Activated CD8-positive, alpha-beta memory T cell treated with anti-CD3 and anti-CD28 coated beads, Interleukin-2, amount 10 ng/mL, durations not matched to agents 7 days and 5 days (primary cell): ENCODE measurements at places on chromosomes 16 and 17.

DNA sequence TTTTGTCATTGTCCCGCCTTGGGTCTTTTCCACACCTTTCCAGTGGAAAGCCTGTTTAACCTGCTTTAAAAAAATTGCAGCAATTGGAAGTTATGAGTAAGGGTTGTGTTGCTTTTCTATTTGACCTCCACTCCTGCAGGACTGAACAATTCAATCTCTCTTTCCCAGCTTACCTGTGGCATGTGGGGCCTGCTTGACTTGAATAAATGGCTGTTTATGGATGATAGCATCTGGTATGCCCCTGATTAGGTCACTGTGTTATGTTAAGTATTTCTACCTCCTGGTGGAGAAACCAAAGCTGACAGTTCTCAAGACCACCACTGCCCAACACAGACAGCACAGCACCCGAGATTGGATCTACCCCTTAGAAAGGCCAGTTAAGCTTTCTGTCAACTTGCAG, 64.8 kb upstream of the NOG start:
- H3K27ac ChIP-seq = no peak overlapping the region
- H3K4me3 ChIP-seq = no peak overlapping the region
- DNase-seq = no peak
- no peaks in the 10 kb centered on the region for H3K4me1 ChIP-seq
- H3K27me3 ChIP-seq = peaks cover 20% of the 10 kb centered on the region
- H3K36me3 ChIP-seq = no peaks in the 10 kb centered on the region

GRCh38 chr17:67519801-67520251, 142.7 kb downstream of the PITPNC1 start:
- H3K27me3 ChIP-seq = no peaks in the 10 kb centered on the region
- H3K4me3 ChIP-seq = no peak overlapping the region
- peaks cover 26% of the 10 kb centered on the region for H3K4me1 ChIP-seq
- peak overlapping the region; percentile 2 for H3K27ac ChIP-seq
- peaks cover 5% of the 10 kb centered on the region for H3K36me3 ChIP-seq
- DNase-seq = no peak

- H3K27ac ChIP-seq = no peak overlapping the region
- no peaks in the 10 kb centered on the region for H3K27me3 ChIP-seq
- DNase-seq = no peak
- H3K4me3 ChIP-seq = no peak overlapping the region
- H3K36me3 ChIP-seq = no peaks in the 10 kb centered on the region
Measured at GRCh38 chr16:54630284-54630967, 300.2 kb upstream of the IRX5 start.

DNA sequence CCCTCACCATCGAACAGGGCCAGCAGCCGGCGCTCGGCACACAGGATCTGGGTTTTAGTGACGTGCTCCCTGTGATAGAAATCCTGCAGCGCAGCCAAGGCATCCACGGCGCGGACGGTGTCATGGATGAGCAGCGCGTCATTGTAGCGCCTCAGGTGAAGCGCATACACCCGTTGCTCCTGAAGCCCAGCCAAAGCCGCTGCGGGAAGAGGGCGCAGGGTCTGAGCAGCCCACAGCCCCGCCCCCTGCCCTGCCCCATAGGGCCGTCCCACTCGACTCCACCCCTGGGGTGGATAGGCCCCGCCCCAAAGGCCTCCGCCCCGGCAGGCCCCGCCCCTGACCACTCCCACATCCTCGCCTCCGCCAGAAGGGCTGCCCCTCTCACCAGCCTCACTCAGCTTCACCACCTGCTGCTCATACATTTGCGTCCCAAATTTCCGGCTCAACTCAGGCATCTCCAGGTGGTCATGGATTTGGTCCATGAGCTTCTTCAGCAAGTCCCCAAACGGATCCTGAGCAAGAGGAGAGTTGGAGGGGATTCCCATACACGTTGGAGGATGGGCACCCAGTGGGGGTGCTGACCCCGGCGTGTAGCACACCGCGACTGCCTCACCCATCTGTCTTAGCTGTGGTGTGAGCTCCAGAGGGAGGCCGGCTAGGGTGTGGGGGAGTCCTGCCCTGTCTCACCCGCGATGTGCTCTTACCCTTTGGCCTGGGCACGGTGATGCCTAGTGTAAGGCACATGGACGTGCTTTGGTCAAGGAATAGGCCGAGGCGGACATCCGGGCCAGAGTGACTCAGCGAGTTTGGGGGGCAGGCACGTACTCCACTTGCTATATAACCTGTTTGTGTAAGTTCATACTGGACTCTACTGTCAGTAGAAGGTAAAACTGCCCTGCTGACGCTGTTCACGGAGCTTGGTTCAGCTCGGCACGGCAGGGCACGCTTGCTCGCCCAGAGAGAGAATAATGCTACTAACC, 4.6 kb downstream of the DHX58 start:
- peak overlapping the region; percentile 72 for H3K27ac ChIP-seq
- H3K4me1 ChIP-seq = peaks cover 42% of the 10 kb centered on the region
- no peaks in the 10 kb centered on the region for H3K27me3 ChIP-seq
- peaks cover 44% of the 10 kb centered on the region for H3K36me3 ChIP-seq
- H3K4me3 ChIP-seq = peak overlapping the region; percentile 63

DNA sequence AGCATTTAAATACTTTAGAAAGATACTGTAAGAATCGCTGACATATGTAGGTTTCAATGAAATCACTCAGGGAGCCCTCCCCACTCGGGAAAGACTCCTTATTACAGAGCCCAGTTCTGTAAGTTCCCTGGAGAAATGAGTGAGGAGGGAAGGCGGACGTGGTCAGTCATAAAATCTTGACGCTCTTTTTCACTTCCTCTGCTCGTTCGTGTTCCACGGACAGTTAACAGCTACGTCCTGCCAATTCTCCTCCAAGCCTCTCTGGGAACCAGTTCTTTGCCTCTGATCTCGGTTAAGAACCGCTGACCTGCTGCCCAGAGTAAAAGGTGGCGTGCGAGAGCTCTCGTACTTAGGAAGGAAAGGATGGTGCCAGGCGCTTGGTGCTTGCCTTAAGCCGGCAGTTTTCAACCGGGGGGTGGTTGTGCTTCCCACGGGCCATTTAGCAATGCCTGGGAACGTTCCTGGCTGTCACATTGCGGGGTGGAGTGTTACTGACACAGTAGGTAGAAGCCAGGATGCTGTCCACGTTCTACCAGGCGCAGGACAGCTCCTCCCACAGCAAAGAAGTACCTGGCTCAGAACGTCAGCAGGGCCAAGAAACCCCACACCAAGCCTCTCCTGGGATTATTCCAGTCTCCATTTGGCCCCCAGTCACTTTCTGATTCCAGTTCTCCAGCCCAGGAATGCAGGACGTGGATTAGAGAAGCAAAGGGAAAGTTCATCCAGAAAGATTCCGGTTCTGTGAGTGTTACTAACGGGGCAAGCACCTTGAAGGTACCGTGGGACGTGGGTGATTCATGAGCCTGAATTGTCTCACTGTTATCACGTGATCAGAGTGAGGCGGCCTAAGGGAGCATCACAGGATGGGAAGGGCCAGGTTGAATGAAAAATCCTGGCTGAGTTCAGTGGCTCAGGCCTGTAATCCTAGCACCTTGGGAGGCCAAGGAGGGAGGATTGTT, 87.7 kb downstream of the MRM3 start:
- no peak overlapping the region for H3K4me3 ChIP-seq
- H3K27me3 ChIP-seq = peaks cover 29% of the 10 kb centered on the region
- H3K4me1 ChIP-seq = no peaks in the 10 kb centered on the region

DNA sequence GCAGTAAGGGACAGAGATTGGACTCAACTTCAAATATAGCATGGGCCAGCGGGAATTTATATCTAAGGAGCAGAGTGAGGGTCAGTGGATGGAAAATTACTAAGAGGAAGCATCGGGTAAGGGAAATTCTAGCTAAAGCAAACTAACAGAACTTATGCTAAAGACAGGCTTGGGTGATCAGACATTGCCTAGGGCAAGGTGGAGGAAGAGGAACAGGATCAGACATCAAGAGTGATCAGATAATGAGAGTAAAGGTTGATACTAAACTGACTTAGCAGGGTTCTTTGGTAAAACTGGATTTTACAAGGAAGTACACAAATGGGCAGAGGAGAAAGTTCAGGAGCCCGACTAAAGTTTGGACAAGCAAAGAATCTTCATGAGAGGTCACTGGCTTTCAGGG, 86.3 kb upstream of the TOM1L1 start:
- peaks cover 2% of the 10 kb centered on the region for H3K27me3 ChIP-seq
- H3K4me3 ChIP-seq = no peak overlapping the region
- no peak overlapping the region for H3K27ac ChIP-seq
- H3K4me1 ChIP-seq = no peaks in the 10 kb centered on the region

- peak overlapping the region; percentile 87 for H3K27ac ChIP-seq
- peak; percentile 81 for DNase-seq
- peaks cover 12% of the 10 kb centered on the region for H3K27me3 ChIP-seq
- H3K4me3 ChIP-seq = peak overlapping the region; percentile 96
- H3K36me3 ChIP-seq = peaks cover 37% of the 10 kb centered on the region
Measured at GRCh38 chr16:29809850-29810698, 1.9 kb upstream of the PRRT2 start.

DNA sequence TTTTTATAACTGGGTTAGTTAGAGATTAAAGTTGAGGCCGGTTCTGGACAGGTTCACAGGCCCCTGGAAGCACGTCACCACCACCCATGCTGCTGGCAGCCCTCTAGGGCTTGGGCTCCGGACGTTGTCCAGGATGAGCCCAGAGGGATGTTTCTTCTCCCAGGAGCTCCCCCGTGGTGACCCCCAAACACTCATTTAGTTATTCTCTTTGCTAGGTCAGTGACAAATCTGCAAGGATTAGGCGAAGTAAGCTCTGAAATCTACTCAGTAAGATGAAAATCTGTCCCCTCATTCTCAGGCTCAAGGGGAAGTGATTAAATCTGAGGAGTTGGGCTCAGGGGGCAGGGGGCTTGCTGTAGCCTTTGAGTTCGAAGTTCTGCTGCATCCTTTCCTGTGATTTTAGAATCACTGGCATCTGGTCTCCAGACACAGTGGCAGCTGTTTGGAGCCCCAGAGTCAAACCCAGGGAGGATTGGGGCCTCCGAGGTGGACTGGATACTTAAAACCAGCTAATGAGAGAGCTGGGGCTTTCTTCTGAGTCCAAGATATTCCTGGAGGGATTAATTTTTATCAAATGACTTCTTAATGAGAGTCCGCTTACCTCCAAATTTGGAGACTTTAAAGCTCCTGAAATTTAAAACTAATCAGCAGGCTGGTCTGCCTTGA, 49.2 kb upstream of the HS3ST2 start:
- no peak overlapping the region for H3K4me3 ChIP-seq
- no peak for DNase-seq
- no peaks in the 10 kb centered on the region for H3K4me1 ChIP-seq
- H3K27ac ChIP-seq = no peak overlapping the region
- peaks cover 9% of the 10 kb centered on the region for H3K27me3 ChIP-seq

- no peak for DNase-seq
- H3K4me3 ChIP-seq = peak overlapping the region; percentile 76
- peaks cover 62% of the 10 kb centered on the region for H3K4me1 ChIP-seq
- H3K27me3 ChIP-seq = no peaks in the 10 kb centered on the region
- peak overlapping the region; percentile 93 for H3K27ac ChIP-seq
- H3K36me3 ChIP-seq = peaks cover 50% of the 10 kb centered on the region
Measured at GRCh38 chr17:78122216-78122930, 6.2 kb downstream of the TMC6 start.

- no peak overlapping the region for H3K27ac ChIP-seq
- H3K27me3 ChIP-seq = no peaks in the 10 kb centered on the region
- peaks cover 66% of the 10 kb centered on the region for H3K4me1 ChIP-seq
- no peak for DNase-seq
- no peak overlapping the region for H3K4me3 ChIP-seq
Measured at GRCh38 chr16:84583995-84584394, 33.9 kb downstream of the COTL1 start.

DNA sequence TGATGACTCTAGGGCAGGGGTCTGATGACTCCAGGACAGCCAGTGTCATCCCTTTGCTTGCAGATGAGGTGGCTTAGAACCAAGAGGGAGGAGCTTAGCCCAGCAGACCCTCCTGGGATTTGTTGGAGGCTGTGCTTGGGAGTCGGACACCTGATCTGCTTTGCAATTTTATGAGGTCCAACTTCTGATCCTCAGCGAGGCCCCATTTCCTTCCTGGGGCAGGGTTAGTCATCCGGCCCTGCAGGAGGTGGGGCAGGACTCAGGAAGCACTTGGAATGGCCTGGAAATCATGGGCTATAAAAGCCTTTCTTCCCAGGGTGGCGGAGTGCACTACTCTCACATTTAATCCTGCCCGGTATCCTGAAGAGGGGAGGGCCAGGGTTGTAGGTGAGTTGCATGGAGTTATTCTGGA, 168.5 kb downstream of the MSI2 start:
- no peak overlapping the region for H3K4me3 ChIP-seq
- peaks cover 28% of the 10 kb centered on the region for H3K4me1 ChIP-seq
- H3K27ac ChIP-seq = no peak overlapping the region
- no peaks in the 10 kb centered on the region for H3K27me3 ChIP-seq
- H3K36me3 ChIP-seq = peaks cover 4% of the 10 kb centered on the region

DNA sequence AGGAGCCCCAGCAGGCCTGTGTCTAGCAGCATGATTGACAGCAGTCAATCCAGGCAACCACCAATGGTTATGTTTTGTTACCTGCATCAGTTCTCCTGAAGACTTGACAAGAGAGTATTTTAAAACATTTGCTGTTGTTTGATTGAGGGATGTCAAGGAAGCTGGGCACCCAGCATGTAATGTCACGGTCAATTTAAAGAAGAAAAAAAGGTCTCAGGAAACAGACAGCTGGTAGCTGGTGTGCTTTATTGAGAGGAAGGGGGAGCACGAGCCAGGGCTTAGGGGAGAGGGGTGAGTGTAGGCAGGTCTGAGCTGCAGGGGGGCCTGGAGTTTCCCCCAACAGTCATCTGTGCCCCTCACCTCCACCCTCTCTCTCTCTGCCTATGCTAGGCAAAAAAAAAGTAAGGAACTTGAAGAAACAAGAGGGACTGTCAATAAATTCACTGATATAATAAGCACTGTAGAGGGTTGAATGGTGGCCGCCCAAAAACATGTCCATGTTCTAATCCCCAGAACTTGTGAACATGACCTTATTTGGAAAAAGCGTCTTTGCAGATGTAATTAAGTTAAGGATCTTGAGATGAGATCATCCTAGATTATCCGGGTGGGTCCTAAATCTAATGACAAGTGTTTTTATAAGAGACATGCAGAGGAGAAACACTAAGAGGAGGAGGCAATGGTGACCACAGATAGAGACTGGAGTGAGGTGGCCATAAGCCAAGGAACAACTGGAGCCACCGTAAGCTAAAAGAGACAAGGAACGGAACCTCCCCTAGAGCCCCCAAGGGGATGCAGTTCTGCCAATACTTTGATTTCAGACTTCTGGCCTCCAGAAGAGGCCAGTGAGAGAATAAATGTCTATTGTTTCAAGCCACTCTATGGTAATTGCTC, 14.5 kb downstream of the TSPOAP1 start:
- H3K27me3 ChIP-seq = no peaks in the 10 kb centered on the region
- no peak overlapping the region for H3K4me3 ChIP-seq
- H3K36me3 ChIP-seq = peaks cover 7% of the 10 kb centered on the region
- DNase-seq = peak; percentile 25
- H3K27ac ChIP-seq = no peak overlapping the region
- peaks cover 14% of the 10 kb centered on the region for H3K4me1 ChIP-seq

DNA sequence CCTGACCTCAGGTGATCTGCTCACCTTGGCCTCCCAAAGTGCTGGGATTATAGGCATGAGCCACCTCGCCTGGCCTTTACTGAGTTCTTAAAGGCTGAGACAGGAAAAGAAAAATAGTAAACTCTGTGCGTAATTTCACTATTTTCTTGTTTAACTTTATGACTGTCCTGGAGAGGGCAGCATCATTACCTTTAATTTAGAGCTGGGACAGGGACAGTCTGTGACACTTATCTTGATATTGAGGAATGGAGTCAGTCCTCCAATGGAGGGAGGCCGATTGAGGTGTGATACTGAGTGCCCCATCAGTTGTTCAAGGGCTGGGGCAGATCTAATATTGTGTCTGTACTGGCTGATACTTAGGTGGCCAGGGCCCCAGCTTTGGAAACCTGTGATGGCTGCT, 21.5 kb upstream of the SPN start:
- no peaks in the 10 kb centered on the region for H3K27me3 ChIP-seq
- DNase-seq = no peak
- no peaks in the 10 kb centered on the region for H3K36me3 ChIP-seq
- H3K27ac ChIP-seq = peak overlapping the region; percentile 84
- peaks cover 51% of the 10 kb centered on the region for H3K4me1 ChIP-seq
